ENCODE measurements at places on chromosomes 6 and 20. TPM values are rescaled to one million over a fixed set of nuclear protein-coding genes. Genes with fewer than 3 reads are reported as not detected.

DNA sequence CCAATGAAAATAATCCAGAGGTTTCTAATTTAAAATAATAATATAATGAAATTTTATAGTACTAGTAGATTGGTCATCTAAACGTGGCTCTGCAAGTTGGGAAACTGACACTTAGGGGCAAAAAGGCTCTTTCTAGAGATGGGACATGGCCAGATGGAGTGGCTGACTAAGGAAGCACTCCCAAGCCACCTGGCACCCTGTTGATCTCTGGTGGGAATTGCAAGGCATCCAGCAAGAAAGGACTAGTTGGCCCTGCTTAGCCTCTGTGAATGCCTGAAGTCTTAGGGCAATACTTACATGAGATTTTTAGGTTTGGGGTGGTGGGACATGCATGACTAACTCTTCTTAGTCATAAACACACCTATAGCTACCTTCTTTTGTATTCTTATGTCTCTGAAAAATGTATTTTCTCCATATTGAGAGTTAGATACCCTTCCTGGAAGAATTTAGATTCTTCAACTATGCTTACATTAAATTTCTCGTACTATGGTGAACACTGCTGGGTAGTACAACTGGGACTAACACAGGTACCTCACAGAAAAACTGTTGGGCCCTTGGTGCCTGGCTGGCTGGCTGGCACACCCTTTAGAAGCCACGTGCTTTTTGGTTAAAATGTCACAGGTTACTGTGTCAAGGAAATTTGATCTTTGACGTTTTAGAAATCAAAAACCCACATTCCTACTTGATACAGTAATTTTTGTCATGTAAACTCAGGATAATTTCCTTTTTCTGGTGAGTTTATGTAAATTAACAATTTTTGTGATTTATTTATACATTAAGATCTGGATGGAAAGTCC, 25.0 kb upstream of the SH3BGRL2 start:
- DNase-seq: no peak

- no peak for DNase-seq
Observed at GRCh38 chr6:51299621-51300380, 481.1 kb downstream of the TFAP2B start.

DNA sequence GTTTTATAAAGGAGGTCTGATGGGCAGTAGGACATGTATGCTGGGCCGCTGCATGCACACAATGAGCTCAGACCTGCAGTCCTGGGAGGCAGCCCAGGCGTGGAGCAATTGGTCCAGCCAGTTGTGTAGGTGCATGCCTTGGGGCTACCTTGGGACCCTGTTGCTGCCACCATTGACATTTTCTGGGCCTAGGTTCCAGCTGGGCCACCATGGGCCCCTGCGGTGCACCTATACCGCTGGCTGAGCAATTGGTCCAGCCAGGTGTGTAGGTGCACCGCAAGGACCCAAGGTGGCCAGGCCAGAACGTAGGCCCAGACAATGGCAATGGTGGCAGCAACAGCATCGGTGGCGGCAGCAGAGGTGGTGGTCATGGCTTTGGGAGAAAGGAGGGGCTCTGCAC, 143.9 kb downstream of the PXDC1 start:
- no peak for DNase-seq

DNA sequence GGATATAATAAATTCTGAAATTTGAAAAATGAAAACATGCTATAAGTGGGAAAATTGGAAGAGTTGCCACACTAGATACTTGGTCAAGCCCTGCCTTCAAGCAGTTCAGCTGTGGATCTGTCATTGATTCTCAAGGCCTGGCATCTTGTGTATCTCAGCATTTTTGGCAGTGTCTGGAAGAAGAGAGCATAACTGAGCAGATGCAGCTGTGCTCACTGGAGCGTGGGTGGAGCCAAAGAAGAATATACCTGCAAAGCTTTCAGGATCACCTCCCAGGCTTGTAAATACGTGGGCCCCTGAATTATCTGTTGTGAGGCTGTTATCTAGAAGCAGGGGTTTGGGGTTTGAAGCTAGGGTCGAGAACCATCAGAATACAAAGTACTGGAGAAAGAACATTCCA, 31.3 kb upstream of the CHD6 start:
- DNase-seq: no peak

Gene GPLD1
- total RNA-seq: 0.17 TPM

Gene BMP5
- total RNA-seq: not detected

Gene RHAG
- total RNA-seq: not detected

DNA sequence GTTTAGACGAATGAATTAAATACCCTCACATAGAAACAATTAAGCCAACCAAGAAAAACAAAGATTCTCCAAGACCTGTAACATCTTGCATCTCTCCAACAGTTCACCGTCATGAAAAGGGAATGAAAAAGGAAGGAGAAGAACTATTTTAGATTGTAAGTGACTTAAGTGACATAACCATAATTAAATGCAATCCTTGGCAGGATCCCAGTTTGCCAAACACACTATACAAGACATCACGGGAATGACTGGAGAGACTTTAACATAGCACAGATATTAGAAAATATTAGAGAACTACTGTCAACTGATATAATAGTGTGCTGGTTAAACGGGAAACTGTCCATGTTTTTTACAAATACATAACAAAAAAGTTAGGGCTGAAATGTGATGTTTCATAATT, 22.2 kb downstream of the EPB41L2 start:
- no peak for DNase-seq

DNA sequence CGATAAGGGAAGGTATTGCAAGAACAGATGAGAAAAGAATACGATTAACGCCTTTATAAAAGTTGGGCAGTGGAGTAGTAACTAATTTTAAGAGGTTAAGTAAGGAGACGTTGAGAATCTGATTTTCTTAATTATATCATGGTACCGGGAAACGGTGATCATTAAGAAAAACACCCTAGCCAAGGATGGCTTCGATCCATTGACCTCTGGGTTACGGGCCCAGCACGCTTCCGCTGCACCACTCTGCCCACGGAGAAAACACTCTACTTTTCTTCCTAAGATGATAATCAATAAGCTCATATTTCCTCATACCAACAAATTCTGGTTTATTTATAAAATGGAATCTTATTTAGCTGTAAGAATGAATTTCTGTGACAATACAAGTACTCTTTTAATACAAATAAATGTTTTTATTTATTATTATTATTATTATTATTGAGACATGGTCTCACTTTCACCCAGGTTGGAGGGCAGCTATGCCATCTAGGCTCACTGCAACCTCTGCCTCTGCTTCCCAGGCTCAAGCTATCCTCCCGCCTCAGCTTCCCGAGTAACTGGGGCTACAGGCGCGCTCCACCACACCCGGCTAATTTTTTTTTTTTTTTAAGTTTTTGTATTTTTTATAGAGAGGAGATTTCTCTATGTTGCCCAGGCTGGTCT, 8.3 kb downstream of the POM121L2 start:
- no peak for DNase-seq

Gene HLA-DQB1
- total RNA-seq: not detected

- DNase-seq: no peak
Observed at GRCh38 chr6:111592726-111593511, 12.8 kb downstream of the TRAF3IP2 start.

Gene HDGFL1
- total RNA-seq: not detected

GRCh38 chr6:34277763-34278112, 28.9 kb upstream of the SMIM29 start:
- DNase-seq: no peak

Gene SEL1L2
- not detected for total RNA-seq

Data from dermis blood vessel endothelial cell (primary cell).